ENCODE measurements at places on chromosomes 3 and 15.

- no peak for DNase-seq
Observed at GRCh38 chr3:72426618-72427397, 421.4 kb downstream of the SHQ1 start.

- DNase-seq, result no peak
Observed at GRCh38 chr3:131775650-131776049, 259.2 kb downstream of the CPNE4 start.

GRCh38 chr15:77180270-77180669, 109.4 kb upstream of the TSPAN3 start:
- DNase-seq, result no peak

DNA sequence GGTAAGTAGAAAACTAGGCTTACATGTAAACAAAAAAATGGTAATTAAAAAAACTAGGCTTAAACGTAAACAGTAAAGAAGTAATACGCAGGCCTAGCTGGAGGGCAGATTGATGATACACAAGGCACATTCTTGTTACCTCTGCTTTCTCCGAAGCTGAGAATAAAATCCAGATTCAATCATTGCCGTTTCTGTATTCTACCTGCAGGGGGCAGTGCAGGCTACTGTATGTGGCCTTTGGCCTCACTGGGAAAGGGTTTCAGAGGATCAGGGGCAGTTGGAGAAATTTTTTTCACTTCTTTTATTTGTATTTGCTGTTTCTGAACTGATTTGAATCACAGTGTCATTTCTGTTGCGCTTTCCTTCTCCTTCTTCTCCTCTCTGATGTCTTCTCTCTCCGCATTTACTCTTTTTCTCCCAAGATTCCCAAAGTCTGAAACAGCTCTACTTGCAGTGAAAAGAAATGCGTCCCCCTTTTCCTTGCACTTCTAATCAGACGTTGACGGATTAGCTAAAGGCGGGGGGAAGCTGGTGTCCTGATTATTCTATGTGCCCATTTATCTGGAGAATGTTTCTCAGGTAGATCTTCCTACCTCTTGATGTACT, 67.1 kb upstream of the MCTP2 start:
- peak; percentile 43 for DNase-seq

All from CD4-positive, alpha-beta T cell treated with Interferon gamma for 1 hour (primary cell).